Neural progenitor cell (in vitro differentiated cells): ENCODE measurements at places on chromosomes 11 and 22. TPM values are rescaled to one million over a fixed set of nuclear protein-coding genes. Genes with fewer than 3 reads are reported as not detected.

- DNase-seq, result no peak
Measured at GRCh38 chr11:2739531-2740274, 39.9 kb upstream of the KCNQ1OT1 start.

NCR3LG1 gene
- total RNA-seq, result 0.39 and 0.74 TPM in 2 replicates

KRTAP5-10 gene
- total RNA-seq, result 0.12 TPM in 1 of 2 replicates, not detected in the other

DNA sequence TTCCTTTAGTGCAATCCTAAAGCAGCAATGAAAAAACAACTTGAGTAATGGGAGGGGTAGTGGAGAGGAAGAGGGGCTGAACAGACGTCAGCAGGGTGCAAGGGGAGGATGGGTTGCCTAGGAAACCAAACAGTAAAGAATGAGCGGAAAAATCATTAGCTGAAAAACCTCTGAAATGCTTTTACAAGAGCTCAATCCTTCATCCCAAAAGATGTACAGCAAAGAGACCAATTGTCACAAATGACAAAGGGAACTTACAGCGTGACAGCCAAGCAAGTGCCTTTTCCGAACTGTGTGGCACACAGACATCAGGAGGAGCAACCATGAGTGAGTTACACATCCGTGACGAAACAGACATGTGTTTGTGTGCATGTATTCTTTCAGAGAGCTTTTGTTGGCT, 104.6 kb downstream of the SIK3 start:
- DNase-seq, result peak; percentile 68

GRCh38 chr11:103897160-103897936, 139.1 kb upstream of the DDI1 start:
- DNase-seq, result no peak

- DNase-seq, result peak; percentile 66
Measured at GRCh38 chr11:46914363-46914762, 4.0 kb downstream of the LRP4 start.

TRIM29 gene
- total RNA-seq, result 0.11 TPM in 1 of 2 replicates, not detected in the other

- no peak for DNase-seq
Measured at GRCh38 chr11:35352077-35352888, 67.1 kb downstream of the SLC1A2 start.

GRCh38 chr11:1388763-1389102, 1.0 kb upstream of the BRSK2 start:
- peak; percentile 49 for DNase-seq

ANGPTL5 gene
- not detected in 2 replicates for total RNA-seq

XKR3 gene
- total RNA-seq, result not detected in 2 replicates

DNA sequence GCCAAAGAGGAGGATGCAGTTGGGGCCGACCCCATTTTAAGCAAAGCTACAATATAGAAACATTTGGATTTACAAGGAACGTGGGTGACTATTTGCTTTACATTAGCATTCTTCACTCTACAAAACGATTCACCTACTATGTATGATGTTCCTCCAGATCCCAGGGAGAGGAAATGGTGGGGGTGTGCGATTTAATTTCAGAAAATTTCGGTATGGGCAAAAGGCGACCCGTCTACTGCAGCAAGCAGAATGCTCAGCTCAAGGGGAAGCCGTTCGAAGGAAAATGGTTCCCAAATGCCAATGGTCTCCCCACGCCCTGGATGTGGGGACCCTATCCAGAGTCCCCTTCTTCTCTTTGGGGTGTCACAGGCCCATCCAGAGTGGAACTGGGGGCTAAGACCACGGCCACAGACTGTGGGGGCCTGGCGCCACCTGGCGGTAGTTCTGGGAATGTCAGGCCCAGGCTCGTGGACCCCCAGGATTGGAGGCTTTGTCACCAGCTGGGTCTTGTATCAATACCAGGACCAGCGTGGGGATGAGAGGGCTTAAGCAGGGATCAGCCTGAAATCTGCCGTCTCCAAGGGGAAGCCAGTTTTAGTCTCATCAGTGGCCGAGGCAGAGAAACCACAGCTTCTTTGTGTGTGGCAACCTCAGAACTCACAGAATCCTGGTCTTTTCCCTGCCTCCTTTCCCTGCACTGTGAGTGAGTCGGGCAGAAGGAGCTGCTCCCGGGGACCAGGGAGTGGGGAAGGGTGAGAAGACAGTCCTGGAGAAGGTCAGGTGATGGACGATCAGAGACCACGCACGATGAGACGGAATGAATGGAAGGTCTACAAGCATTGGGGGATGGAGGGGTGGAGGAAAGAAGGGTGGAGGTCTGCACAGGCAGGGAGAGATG, 8.4 kb downstream of the LRRC10B start:
- DNase-seq, result peak; percentile 87

NAALAD2 gene
- total RNA-seq, result 24.6 and 67.1 TPM in 2 replicates

DNA sequence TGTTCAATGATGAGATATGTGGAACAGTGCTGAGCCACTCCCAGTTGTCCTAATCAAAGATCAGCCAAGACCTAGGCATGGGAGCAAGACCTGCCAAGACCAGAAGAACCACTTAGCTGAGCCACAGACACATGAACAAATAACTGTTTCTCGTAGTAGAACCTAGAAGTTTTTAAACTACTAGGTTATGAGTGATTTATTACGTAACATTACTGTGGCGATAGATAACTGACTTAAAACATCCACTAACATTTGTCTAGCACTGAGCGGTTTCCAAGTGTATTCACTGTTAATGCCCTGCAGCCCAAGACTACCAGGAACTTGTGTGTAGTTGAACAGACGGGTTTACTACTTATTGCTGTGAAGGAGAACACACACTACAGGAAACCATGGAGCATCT, 120.4 kb downstream of the SERGEF start:
- no peak for DNase-seq

GRCh38 chr11:103529181-103529684, 420.0 kb downstream of the DYNC2H1 start:
- peak; percentile 28 for DNase-seq

DNA sequence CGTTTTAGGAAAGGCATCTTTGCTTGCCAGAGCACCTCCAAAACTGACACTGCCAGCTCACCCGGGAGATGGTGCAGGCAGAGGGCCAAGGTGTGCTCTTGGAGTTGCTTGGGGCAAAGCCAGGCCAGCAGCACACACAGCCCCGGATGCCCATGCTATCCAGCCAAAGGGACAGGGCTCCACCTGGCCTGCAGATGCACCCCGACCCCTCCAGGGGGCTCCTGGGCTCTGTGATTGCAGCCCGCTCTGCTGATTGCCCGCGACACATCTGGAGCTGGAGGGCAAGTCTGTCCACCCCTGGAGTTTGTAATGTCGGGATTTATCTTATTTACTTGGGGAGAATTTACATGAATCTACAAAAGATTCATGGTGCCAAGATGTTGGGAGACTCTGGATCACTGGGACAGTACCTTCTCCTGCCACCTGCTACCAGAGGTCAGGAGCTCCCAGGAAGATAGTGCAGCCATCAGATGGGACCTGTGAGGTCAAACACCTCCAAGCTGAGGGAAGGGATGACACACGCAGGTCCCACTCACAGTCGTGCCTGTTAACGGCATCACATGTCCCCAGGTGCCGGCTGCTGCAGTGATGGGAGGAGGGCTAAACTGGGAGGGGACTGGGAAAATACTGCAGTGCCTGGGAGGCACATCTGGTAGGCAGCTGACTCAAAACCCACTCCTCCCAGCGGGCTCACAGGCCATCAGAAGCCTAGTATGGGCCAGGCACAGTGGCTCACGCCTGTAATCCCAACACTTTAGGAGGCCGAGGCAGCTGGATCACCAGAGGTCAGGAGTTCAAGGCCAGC, 17.2 kb downstream of the CBX7 start:
- DNase-seq, result peak; percentile 87

DNA sequence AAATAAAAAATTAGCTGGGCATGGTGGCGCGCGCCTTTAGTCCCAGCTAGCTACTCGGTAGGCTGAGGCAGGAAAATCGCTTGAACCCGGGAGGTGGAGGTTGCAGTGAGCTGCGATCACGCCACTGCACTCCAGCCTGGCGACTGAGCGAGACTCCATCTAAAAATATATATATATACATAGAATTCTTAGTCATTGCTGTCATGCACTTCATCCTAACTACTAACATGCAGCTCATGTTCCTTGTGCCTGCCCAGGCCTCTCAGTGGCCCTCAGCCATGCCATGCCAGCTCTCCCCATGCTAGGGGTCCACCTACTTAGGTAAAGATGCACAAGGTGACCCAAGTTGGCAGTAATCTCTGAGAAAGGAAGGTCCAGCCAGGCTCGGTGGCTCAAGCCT, 3.1 kb downstream of the CYB561A3 start:
- DNase-seq, result no peak

DNA sequence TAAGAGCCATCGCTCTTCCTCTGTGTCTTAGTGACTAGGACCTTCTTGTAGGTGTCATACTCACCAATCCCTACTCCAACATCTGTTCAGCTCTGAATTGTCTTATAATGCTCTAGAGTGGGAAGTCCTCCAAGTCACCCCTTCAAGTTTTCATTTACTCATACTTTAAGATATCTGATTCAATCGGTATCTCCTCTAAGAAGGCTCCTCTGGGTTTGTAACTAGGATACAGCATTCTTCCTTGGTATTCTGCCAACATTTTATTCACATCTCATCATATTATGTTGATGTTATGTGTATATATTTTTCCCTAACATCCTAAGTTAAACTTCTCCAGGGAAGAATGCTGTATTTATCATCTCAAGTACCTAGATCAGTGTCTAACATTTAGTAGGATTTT, 662.1 kb downstream of the NTM start:
- DNase-seq, result no peak

CNGA4 gene
- total RNA-seq, result 0.15 TPM in 1 of 2 replicates, not detected in the other

DNA sequence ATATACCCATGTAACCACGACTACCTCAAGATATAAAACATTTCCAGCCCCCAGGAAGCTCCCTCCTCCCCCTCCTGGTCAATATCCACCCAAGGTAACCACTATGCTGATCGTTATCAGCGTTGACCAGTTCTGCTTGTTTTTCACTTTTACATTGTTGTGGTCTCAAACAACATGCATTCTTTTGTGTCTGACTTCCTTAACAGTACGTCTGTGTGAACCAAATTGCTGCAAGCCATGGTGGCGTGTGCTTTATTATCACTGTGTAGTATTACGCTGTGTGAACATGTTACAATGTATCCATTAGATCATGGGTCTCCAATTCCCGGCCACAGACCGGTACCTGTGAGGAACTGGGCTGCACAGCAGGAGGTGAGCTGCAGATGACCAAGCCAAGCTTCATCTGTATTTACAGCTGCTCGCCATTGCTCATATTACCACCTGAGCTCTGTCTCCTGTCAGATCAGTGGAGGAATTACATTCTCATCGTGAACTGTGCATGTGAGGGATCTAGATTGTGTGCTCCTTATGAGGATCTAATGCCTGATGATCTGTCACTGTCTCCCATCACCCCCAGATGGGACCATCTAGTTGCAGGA, 15.5 kb upstream of the GRK3 start:
- no peak for DNase-seq
